ENCODE measurements at places on chromosomes 2 and 18.

DNA sequence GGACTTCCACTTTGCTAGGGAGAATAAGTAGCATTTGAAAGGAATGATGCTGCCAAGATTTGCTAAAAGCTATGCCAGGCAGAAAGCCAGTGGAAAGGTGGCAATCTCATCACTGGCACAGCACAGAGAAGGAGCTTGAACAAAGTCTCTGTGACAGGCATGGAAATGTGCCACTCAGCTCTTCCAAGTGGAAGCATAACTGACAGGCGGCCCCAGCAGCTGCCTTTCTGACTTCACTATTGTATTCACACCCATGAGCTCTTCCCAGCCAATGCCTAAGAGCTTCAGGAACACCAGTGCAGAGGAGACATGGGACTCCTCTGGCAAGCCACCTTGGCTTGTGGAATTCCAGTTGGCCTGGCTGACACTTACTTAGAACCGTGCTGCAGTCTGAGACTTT is 134.6 kb upstream of the REG3G start:
- no peak for DNase-seq

GRCh38 chr2:203656522-203657287 is 49.7 kb upstream of the CD28 start:
- DNase-seq: no peak

GRCh38 chr2:6231166-6231565 is 539.0 kb downstream of the SOX11 start:
- no peak for DNase-seq

DNA sequence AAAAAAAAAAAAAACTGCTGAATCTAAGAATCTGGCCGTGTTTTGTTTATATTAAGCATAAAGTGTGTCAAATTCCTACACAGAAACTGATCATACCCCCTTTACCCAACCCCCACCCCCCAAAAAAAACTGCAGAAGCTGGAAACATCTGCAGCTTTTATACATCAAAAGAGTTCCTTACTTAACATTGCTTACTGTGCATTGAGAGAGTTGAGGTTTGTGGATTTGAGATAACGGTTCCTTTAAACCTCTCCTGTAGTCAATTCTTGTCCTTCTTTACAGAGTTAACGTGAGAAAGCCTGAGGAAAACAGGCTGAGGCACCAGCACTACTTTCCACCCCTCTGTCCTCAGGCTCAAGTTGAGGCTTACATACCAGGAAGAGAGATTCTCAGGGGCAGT is 34.5 kb downstream of the FRZB start:
- DNase-seq: no peak

DNA sequence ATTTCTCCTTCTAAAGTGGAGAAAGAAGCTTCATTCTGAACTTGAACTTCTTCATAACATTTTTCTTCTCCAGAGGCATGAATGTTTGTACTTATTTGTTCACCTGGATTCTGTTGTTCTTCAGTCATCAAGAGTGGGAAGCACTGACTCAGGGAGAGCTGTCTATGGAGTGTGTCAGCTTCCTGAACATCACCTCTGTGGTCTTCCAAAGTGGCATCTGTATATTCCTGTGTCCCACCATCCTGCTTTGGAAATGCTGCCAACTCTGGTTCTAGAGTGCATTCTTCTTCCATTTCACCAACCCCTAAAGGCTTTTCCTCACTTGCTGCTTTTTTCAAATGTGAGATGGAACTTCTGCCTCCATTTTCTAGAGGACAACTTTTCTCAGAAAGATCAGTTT is 59.5 kb downstream of the TTN start:
- no peak for DNase-seq

GRCh38 chr18:13309748-13310670 is 91.4 kb downstream of the LDLRAD4 start:
- DNase-seq: no peak

GRCh38 chr18:11950824-11951223 is 30.5 kb upstream of the IMPA2 start:
- DNase-seq: no peak

DNA sequence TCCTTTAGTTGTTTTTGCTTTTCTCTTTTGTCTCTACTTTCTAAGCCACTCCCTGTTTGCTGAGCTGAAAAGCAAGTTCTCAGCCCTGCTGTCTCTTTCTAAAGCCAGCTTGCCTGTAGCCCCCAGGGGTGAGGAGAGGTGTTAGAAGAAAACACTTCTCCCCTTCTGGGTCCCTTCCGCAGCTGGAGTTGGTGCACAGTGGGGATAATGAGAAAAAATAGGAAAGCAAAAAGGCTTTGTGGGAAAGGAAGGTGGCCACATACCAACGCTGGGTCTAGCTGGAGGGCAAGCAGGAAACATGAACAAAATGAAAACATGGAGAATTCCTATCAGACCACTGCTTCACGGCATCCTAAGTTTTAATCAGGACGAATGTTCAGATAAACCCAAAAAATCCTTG is 15.5 kb upstream of the SLC20A1 start:
- DNase-seq: no peak

- DNase-seq: no peak
Measured at GRCh38 chr18:76988827-76989646, 143.5 kb downstream of the MBP start.

DNA sequence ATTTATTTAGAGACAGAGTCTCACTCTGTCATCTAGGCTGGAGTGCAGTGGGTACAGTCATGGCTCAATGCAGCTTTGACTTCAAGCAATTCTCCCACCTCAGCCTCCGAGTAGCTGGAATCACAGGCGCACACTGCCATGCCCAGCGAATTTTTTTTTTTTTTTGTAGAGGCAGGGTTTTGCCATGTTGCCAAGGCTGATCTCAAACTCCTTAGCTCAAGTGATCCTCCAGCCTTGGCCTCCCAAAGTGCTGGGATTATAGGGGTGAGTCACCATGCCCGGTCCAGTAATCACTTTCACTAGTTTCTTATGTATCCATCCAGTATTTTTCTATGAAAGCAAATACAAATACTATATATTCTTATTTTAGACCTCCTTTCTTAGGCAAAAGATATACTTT is 24.0 kb downstream of the PRKAG3 start:
- DNase-seq: no peak

DNA sequence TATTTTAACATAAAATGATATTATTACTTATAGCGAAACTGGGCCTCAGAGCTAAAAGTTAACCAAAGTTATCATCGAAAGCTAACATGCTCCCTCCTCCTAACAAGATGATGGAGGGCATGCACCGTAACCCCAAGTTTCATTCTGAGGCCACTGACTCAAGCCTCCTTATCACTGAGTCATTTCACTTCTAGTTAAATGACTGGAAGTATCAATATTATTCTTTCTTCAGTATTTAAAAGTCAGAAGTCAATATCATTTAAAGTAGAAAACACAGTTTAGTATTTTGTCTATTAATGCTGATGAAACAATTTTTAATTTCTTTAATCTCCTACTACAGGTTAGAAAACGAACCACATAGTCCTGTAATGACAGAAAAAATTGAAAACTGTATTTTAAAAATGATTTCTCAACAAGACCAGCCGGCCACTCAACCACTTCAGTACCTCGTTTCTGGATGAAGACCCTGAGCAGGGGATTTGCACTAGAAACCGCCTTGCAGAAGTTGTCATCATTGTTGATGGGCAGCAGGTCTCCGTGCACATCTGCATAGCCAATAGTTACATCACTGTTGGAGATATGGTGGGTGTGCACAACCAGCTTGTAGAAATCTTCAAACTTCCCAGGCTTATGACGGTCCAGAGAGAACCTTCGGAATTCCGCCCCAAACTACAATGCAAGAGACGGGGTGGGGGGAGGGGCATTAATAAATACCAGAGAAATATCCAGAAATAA is 44.9 kb downstream of the PARD6G start:
- peak; percentile 75 for DNase-seq

DNA sequence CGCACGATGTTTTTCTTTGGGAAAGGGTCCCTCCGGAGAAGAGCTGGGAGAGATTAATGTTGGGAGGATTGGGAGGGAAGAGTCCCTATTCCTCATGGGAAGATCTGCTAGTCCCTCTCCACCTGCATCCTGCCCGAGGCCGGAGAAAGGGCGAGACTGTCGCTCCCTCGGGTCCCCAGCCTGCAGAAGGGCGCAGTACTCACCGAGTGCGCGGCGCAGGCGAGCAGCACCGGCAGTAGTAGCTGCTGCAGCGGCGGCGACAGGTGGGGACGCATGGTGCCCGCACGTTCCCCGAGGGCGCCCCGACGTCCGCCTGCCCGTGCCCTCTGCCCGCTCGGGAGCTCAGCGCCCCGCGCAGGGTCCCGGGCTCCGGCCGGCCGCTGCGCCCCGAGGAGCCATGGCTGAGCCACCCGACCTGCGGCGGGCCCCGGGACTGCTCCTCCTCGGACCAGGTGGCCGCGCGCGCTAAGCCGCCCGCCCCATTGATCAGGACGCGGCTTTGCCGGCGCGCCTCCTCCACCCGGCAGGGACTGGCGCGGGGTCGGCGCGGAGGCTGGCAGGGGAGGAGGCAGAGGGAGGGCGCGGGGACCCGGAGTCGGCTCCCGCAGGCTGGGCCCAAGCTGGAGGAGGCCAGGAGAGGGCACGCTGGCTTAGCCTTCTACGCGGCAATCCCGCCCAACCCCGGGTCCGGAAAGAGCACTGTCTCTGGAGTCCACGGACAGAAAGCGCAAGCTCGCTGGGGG is at the start of gene SCTR:
SCTR (minus strand) TSS at position 532 of the 743 bp plus-strand sequence; CDS start at position 275, 257 bp downstream.
- DNase-seq: no peak

GRCh38 chr2:200655918-200656580 is 70.2 kb downstream of the AOX1 start:
- DNase-seq: no peak

GRCh38 chr2:39778775-39779340 is at the start of gene THUMPD2:
Gene THUMPD2, minus strand, starts transcription at chr2:39779258. Its CDS starts 19 bp downstream, at chr2:39779239.
- no peak for DNase-seq

GRCh38 chr2:241619597-241620418 is 17.1 kb downstream of the THAP4 start:
- DNase-seq: no peak

- no peak for DNase-seq
Measured at GRCh38 chr2:200677721-200678532, 92.1 kb downstream of the AOX1 start.

DNA sequence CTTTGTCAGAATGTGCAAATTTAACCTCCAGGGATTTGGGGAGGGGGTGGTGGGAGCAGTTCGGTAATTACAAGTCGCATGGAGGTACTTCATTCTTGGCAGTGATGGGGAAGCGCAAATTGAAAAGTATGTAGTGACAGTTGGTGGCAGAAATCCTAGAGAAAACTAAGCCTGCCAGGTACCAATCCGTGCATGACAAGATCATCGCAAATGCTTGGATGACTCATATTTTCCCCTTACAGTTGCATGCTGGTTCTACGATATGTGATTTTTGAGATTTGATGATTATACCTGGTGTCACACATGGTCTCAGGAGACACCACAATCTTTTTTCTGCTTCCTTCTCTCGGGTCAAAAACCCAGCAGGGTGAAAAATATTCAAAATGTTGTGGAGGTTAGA is 479.7 kb upstream of the ID2 start:
- DNase-seq: peak; percentile 71

GRCh38 chr18:12410081-12410481 is 2.4 kb downstream of the PRELID3A start:
- DNase-seq: no peak

GRCh38 chr18:9146224-9146623 is 9.6 kb downstream of the ANKRD12 start:
- no peak for DNase-seq

DNA sequence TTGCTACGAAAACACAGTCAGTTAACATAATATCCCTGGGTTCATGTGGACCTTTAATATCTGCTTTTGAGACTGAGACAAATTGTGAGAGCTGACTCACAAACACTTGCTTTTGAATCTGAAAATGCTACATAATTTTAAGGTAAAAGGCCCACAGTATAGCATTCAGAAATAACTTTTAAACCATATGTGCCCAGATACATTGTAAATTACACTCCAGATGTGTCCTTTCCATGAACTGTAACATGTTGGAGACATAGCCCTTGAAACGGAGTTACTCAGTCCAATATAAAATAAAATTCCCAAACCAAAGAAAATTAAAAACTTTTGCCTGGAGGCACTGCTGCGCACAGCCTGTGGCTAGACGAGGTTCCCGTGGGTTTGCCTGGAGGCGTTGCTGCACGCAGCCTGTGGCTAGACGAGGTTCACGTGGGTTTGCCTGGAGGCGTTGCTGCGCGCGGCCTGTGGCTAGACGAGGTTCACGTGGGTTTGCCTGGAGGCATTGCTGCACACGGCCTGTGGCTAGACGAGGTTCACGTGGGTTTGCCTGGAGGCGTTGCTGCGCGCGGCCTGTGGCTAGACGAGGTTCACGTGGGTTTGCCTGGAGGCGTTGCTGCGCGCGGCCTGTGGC is 131.9 kb upstream of the ALKAL2 start:
- DNase-seq: no peak

DNA sequence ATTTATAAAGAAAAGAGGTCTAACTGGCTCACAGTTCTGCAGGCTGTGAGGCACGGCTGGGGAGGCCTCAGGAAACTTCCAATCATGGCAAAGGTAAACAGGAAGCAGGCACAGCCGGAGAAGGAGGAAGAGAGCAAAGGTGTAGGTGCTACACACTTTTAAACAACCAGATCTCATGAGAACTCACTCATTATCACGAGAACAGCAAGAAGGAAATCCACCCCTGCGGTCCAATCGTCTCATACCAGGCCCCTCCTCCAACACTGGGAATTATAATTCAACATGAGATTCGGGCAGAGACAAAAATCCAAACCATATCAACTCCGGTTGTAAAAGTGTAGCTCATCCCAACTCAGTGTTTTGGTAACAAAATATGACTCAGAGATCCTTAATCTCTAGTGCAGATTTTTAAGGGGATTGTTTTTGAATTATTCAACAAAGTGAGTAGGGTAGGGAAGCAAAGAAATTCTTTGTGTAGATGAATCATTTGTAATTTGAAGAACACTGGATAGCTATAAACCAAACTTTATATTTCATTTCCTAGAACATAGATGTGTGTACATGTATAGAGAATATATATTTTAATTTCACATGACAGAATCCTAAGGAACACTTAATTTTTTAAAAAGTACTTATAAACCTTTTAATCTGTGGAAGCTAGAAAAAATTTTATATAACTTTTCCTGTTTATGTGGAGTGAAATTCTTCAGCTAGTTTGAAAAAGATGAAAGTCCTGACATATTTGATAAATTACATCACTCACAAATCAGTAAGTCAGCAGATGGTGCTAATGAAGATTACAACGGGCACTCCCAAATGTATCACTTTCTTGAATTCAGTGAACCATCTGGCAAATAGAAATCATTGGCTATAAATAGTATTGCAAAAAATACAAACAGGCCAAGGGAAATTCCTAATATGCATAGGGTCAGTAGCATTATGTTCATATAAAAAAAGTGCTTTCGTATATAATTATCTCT is 130.1 kb downstream of the OLA1 start:
- no peak for DNase-seq

DNA sequence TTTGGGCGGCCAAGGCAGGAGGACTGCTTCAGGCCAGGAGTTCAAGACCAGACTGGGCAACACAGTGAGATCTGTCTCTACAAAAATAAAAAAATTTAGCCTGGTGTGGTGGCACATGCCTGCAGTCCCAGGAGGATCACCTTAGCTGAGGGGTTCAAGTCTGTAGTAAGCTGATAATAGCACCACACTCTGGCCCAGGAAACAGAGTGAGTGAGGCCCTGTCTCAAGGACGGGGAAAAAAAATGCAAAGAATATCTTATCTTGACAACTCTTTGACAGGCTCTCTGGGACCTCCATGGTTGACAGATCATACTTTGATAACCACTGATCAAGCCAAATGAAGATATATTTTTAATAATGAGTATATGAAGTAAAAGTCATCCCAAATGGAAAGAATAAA is 22.7 kb downstream of the USP34 start:
- DNase-seq: no peak

- no peak for DNase-seq
Measured at GRCh38 chr2:47096451-47096850, 58.7 kb downstream of the STPG4 start.

Measured in GM12878 (cell line).